D721Med (cell line): ENCODE measurements at places on chromosomes 6 and 20.

GRCh38 chr6:7959453-7959852, 48.9 kb upstream of the TXNDC5 start:
- DNase-seq = no peak

DNA sequence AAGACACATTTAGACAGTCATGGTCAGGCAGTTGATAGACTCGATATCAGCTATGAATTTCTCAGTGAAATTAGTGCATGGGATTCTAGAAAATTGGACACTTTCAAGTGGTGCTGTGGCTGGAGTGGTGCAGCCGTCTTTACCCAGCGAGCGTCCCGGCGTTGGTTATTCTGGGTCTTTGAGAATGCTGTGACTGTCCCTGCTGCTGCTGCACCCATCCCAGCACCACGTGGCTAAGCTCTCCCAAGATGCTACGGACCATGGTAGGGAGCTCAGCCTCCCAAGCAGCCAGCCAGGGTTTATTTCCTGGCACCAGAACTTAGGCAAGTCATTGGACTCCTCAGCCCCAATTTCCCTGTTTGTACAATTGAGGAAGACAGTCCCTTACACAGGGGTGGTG, 147.2 kb upstream of the RPS6KA2 start:
- no peak for DNase-seq

- DNase-seq = no peak
Measured at GRCh38 chr20:20207291-20207690, 155.0 kb downstream of the CFAP61 start.

DNA sequence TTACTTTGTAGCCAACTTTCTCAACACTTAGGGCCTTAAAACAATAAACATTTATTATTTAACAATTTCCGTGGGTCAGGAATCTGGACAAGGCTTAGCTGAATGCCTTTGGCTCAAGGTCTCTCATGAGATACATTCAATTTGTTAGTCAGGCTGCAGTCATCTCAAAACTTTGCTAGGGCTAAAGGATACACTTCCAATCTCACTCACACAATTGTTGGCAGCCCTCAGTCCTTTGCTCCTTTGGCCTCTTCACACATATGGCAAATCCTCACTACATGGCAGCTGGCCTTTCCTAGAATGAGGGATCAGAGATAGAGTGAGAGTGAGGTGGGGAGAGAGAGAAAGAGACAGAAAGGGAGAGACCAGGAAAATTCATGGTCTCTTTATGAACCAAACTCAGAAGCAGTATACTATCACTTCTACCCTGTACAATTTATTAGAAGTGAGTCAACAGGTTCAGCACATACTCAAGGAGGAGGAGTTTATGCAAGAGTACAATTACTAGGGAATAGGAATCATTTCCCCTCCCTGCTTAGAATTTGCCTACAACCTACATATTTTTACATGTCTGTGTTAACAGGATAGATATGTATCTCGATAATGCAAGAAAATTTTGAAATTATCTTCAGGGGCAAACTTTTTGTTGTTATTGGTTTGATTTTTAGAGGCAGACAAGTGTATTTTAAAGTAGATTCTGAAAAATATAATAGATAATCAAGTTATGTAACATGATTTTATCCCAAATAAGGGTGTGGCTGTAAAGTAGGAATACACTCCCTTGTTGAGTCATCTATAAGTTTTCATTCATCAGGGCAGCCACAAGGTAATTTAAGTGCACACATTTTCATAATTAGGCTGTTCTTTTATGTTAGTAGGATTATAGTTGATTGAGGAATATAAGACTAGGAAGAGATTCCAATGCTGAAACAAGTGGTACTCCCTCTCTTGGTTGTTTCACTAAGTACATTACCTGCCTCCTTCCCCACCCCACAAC, 85.9 kb upstream of the HMGCLL1 start:
- DNase-seq = no peak

DNA sequence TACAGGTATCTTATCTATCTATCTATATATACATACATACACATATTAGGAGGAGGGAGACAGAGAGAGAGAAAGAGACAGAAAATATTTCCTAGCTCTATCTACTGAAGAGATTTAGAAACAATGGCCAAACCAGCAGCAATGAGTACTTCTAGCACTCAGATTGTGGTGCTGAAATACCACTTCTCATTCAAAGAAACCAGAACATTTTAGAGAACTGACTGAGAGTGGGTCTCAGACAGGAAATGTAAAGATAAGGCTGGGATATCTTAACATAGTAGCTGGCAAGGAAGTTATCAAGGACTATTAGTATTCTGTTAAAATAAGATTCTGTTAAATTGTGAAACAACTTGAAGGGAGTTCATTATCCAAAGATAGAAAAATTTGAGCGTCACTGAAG, 57.0 kb downstream of the DNAAF9 start:
- no peak for DNase-seq
